ENCODE measurements at places on chromosomes 7 and 10. TPM values are rescaled to one million over a fixed set of nuclear protein-coding genes. Genes with fewer than 3 reads are reported as not detected.

DNA sequence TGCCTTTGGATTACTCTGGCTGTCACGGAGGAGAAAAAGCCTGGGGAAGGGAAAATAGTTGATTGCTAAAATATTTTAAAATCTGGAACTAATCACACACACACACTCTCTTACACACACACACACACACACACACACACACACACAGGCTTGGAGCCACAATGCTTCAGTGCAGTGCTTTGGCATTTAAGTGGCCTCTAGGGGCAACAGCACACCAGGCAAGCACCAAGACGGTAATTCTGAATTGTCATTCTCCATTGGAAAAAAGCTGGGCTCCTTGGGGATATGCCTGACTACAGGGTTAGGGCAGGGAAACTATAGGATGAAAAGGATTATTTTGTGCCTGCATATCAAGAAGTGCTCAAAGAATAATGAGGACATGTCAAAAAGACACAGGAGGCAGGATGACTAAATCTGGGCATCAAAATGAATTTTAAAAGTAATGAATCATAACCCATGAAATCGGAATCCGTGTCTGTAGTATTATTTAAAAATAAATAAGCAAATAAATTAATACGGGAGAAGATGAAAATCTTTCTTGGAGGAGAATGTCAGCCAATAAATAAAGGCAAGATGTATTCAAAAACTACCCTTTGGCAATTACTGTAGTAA, 30.4 kb upstream of the DDC start:
- peak; percentile 29 for DNase-seq

DNA sequence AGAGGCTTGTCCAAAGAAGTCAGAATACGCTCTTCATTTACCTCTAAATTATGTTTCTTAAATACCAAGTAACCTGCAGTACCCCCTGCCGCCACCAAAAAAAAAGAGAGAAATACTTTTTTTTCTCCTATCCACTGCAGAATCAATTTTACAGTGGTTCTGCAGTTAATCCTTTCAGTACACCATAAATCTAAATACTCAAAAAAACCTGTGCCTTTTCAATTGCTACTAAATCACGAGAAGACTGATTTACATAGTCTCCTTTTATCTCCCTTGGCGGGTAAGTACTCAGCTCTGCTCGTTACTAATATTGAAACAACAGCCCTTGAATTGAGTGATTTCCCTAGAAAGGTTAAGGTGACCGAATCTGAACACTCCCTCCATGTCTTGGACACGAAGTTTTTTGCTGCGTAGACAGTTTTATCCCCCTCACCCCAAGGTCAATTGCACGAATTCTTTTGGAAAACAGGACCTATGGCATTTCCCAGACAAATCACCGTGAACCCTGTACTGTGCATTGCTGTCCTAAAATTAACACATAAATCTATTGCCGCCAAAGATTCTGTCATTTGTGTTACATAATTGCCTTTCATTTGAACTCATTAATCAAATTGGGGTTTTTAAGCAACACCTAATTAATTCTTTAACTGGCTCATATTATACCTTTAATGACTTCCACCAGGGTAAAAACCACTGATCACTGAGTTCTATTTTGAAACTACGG, 512 bp upstream of the VIM start:
- DNase-seq: peak; percentile 67

SLC35G1 gene
- total RNA-seq: 3.3 TPM

- no peak for DNase-seq
These were observed 22.0 kb upstream of the CUX1 start for GRCh38 chr7:101795461-101795860.

- no peak for DNase-seq
These were observed 35.8 kb downstream of the AIFM2 start for GRCh38 chr10:70096705-70097420.

C7orf33 gene
- total RNA-seq: not detected

- no peak for DNase-seq
These were observed 130.0 kb downstream of the FAM53B start for GRCh38 chr10:124614003-124614659.

Measured in endothelial cell of umbilical vein (primary cell).